ENCODE measurements at places on chromosomes 16 and 17.
A peak's percentile ranks its signal among the peaks of the same experiment; 100 is the strongest.

GRCh38 chr16:81669473-81670350 is 109.4 kb upstream of the PLCG2 start:
- DNase-seq, result no peak

DNA sequence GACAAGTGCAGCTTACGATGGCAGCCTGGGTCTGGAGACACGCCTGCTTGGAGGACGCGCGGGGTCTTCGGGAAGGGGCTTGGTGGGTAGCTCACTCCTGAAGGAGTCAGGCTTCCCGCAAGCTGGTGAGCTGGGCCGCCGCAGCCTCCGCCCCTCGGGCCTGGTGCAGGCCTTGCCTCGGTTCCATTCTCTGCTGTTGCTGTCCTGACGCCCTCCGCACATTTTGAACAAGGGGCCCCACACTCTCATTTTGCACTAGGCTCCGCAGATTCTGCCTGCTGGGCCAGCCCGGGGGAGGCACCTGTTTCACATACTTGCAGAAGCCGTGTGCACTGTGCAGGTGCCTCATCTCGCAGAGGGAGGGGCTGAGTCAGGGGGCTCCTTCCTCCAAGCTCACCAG is 31.9 kb upstream of the CBX4 start:
- DNase-seq, result no peak

DNA sequence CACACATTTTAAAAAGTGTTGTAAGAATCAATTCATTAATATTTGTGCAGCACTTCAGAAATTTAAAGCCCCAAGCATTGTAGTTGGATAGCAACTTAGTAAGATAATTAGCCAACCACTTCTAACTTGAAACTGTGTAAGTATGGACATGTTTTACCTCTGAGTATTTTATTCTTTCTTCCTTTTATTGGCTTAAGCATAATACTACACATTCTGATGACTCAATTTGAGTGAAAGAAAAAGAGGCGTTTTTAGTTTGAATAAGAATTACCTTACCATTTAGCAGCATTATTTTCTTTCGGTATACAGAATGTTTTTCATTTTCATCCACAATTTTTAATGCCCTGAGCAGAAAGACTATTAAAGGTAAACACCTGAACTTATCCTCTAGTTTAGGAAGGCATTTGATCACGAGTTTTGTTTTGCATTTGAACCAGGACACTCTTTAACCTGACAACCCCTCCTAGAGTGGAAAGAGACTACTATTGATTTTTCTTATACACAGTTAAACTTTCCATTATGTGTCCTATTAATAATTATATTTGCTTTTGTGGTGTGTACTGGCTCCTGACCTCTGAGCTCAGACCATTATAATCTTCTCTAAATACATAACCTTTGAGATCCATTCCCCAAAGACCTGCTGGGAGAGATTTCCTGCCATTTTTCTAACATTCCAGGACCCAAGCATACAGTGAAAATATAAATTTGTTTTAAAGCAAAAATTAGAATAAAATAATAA is 9.2 kb downstream of the NACA2 start:
- no peak for DNase-seq

DNA sequence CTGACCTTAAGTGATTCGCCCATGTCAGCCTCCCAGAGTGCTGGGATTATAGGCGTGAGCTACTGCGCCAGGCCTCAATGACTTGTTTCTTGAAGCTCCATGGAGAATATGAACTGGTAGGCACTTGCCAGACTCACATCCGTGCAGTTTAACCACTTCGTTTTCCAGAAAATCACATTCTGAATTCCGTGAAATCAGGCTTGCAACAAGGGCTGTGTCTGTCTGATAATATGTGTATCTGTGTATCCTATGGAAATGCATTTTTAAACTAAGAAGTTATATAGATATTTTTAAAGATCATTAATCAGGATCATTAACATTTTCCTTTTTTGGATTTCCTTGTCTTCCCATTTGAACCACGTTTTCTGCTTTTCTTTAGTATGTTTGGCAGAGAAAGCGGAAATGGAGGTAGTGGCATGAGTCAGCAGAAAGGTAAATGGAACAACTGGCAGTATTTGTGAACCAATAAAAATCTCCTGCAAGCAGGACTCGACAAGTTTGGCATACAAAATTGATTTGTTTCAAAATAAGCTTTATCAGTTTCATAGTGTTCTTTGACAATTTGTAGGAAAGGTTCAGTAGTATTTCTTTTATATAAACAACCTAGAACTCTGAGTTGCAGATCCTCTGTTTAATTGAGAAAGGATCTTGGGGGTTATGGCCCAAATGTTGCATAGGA is 33.0 kb downstream of the USP10 start:
- DNase-seq, result no peak

- no peak for DNase-seq
Measured at GRCh38 chr17:80087346-80088265, 13.8 kb upstream of the GAA start.

- DNase-seq, result no peak
Measured at GRCh38 chr17:871751-872519, 89.8 kb downstream of the MRM3 start.

DNA sequence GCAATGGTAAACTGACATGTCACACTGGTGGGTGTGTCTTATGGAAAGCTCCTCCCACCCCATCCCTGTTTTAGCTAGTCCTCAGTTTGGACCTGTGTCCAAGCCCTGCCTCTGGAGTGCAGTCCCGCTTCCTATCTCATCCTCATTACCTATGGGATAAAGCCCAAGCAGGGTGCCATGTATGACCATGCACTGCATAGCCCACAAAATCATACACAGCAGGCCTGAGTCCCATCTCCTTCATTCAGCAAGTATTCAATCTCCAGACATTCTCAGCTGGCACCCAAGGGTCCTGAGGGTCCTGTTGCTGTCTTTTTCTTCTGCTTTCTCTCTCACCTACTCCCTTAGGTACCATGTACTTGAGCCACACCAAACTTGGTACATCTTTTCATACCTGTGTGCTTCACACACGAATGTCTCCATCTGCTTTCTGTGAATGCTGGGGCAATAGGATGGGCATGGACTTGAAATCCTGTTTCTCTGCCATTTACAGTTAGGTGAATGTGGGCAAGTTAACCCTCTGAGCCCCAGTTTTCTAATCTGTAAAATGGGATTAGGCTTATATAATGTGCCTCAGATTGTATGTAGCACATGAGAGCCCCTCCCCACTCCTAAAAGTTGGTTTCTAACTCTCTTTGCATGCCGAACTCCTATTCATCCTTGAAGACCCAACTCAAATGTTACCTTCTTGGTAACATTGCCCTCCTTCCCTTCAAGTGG is 28.5 kb downstream of the TNS4 start:
- no peak for DNase-seq

DNA sequence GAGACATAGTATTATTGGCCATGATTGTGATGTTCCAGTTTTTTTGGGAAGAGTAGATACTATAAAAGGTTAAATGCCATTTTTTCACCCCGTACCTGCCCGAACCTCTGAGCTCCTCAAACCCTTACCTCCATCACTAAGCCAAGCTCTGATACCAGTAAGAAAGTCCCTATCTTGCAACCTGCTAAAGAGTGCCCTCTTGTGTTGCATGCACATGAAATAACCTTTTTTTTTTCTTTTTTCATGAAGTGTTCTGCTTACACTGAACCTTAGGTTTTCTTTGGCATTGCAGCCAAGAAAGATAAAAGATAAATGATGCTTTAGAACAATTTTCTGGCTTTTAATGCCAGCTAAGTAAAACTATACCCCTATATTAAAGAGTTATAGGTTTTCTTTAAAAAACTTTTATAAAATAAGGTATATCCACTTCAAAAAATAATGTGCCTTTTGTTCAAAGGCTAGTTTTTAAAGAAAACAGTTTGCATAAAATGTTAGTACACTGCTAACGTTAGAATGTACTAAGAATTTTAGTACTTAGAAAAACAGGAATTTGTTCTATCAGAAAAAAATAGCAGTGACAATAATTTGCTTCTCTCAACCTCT is 295.3 kb upstream of the PMFBP1 start:
- DNase-seq, result peak; percentile 78

DNA sequence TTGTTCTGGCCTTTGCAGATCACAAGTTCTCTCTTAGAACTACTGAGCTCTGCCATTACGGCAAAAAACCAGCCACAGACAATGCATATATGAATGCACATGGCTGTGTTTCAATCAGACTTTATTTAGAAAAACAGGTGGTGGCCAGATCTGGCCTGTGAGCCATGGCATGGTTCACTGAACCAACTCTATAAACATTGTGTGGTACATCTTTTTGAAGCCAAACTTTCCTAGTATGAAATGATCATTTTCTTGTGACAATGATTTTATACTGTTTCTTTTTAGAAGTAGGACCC is 65.9 kb upstream of the AMZ2 start:
- DNase-seq, result no peak

- no peak for DNase-seq
Measured at GRCh38 chr16:55030944-55031343, 100.3 kb downstream of the IRX5 start.

GRCh38 chr16:2384426-2384825 is 43.9 kb upstream of the ABCA3 start:
- no peak for DNase-seq

- peak; percentile 68 for DNase-seq
Measured at GRCh38 chr17:35766903-35767510, 6.3 kb downstream of the C17orf50 start.

- peak; percentile 52 for DNase-seq
Measured at GRCh38 chr16:4517812-4518680, 20.5 kb downstream of the CDIP1 start.

GRCh38 chr16:85569615-85570212 is 43.4 kb upstream of the GSE1 start:
- peak; percentile 52 for DNase-seq

GRCh38 chr16:20674684-20675487 is 22.6 kb downstream of the ACSM1 start:
- DNase-seq, result peak; percentile 20

GRCh38 chr16:58107228-58107627 is 22.0 kb downstream of the CFAP20 start:
- no peak for DNase-seq

GRCh38 chr17:56735842-56736241 is 97.9 kb downstream of the C17orf67 start:
- no peak for DNase-seq

GRCh38 chr17:39236981-39237441 is 11.3 kb upstream of the STAC2 start:
- DNase-seq, result no peak

- peak; percentile 13 for DNase-seq
Measured at GRCh38 chr17:41421116-41421515, 3.3 kb downstream of the KRT37 start.

GRCh38 chr16:17303101-17303500 is 167.7 kb downstream of the XYLT1 start:
- no peak for DNase-seq

GRCh38 chr16:85698459-85698891 is 9.7 kb upstream of the GINS2 start:
- no peak for DNase-seq

GRCh38 chr17:81120149-81120484 is 45.2 kb upstream of the PVALEF start:
- DNase-seq, result no peak

DNA sequence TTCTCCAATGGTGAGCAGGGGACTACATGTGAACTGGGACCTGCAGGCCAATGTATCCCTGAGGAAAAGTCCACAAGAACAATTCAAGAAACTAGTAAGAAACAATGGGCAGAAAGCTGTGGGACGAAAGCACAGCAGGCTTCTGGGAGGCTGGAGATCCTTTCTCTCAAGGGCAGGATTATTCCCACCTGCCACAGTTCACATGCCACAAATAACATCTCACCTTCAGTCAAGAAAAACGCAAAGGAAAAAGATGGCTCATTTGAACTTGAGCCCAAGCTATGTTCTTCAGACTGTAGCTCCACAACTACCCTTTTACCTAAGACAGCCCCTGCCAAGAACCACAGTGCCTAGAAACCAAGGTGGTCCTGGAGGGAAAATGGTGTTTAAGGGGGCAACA is 13.0 kb downstream of the HAS3 start:
- no peak for DNase-seq

GRCh38 chr17:8124350-8125153 is 646 bp upstream of the HES7 start:
- DNase-seq, result no peak

DNA sequence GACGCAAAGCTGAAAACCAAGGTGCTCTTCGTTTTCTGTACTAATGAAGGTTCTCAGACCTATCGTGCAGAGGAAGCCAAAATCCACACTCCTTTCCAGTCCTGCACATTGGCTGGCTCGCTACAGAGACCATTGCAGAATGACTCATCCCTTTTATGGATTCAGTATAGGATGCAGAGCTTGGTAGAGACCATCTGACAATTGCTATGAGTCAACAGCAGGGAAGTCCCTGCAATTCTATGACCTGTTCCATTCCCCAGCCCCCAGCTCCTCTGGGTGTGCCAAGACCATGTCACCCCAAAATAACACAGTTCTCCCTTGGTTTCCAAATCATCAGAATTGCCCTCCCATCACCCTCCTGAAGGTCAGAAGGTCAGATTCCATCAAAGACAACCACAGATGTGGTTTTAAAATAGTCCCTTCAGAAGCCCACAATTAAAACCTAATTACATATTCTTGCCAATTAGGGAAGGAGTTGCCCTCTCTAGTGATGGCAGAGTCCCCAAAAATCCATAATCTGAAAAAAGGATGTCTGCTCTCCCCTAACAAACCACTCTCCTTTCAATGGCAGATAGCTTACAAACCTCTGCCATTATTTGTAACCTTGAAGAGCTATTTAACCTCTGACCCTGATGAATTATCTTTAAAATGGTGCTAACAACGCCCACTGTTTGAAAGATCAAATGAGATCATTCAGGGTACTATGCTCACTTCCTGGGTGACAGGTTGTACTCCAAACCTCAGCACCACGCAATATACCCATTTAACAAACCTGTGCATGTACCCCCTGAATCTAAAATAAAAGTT is 108.2 kb upstream of the RBBP6 start:
- no peak for DNase-seq

DNA sequence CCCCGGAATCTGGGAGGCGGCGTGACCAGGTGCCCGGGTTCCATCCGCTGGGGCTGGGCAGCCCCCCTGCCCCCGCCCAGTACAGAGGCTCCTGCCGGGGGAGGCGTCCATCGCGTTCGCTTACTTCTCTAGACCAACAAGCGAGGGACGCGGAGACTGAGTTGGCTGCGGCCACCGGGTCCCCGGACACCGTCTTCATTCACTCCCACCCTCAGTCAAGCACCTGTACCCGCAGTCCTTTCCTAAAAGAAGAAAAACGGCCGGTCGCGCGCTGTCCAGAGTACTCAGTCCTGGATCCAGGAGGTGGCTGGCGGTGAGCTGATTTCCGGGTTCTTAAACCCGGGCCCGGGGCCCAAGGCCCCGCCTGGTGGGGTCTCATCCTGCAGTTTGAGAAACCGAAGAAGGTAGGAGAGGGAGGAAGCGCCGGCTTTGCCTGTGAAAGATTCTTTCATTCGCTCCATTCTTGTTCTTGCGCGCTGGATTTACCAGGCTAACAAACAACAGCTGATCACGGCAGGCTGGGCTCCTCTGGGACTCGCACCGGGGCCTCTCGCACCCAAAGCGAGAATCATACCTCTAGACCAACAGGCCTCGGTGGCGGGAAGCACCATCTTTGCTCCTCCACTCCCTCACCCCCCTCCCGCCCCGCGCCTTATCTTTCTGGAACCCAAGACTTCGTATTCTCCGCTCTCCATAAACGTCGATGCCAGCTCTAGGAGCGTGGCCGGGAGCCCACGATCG is 17.4 kb upstream of the OR1F1 start:
- no peak for DNase-seq

- DNase-seq, result no peak
Measured at GRCh38 chr17:16423226-16423872, 8.0 kb downstream of the TRPV2 start.

- peak; percentile 99 for DNase-seq
Measured at GRCh38 chr17:57481910-57482391, 225.6 kb downstream of the MSI2 start.
